ENCODE measurements at places on chromosomes 4 and X.

DNA sequence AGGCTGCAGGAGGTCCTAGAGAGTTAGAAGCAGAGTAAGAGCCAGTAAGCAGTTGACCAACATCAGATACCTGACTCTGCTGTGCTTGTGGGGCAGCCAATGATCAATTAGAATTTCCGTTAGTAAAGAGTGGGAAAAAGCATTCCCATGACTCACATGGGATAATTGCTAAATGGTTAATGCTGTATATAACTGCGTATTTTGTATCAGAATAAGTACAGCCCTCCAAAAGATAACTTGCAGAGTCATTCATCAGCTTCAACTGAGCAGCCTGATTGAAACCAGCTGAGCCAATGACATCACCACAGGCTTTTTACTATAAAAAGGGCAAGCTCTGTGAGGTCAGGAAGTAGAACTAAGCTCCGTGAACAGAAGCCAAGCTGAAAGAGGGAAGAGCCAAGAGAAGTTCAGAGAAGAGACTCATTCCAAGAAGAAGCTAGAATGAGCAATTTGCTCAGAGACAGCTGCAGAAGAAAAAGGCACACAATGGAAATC lies 67.9 kb downstream of the PPP3CA start:
- DNase-seq: no peak

DNA sequence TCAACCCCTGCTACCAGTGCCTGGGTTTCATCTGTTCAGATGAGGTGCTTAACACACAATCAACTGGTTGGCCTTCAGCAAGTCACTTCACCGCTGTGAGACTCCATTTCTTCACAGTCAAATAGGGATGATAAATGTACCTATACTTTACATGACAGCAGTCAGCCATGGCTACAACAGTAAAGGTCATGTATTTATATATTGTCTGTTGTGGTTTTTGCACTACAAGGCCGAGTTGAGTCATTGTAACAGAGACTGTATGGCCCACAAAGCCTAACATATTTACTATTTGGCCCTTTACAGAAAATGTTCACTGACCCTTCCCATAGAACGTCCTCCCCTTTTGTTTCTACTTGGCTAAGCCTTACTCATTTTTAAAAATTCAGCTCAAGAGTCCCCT lies 404.6 kb upstream of the F9 start:
- no peak for DNase-seq

- no peak for DNase-seq
Measured at GRCh38 chr4:28357990-28358389, 1497.3 kb downstream of the STIM2 start.

DNA sequence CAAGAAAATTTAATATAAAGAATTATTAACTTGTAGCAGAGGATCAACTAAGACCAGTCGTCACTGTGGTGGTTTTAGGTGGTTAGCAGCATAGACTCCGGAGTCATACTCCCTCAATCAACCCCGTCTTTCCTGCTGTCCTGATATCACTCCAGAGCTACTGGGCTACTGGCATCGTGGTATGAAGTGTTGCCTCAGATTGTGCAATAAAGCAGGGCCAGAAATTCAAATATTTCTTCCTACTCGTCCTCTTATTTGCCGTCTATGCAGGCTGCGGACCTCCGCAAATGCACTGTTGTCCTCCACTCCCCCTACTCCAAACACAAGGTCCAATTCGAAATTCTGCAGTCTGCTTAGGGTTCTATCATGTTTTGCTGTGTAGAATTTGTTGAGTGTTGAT lies 1.2 kb upstream of the MAGEA10 start:
- DNase-seq: no peak

DNA sequence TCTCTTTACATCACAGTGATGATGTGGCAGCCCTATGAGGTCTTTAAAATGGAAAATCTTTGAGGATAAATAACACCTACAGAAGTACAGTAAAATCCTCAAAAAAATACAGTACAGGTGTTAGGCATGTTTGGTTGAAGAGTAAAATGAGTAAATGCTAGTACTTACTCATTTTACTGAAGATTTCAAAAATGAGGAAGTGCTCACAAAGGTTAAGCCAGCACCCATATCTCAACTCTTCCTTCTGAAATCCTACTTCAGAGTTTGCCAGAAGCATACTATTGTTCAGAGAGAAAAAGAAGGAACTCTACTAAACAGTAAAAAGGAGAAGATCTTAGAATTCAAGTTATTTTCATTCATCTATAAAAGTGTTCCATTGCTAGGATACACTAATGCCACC lies 130.9 kb downstream of the CBR4 start:
- no peak for DNase-seq

DNA sequence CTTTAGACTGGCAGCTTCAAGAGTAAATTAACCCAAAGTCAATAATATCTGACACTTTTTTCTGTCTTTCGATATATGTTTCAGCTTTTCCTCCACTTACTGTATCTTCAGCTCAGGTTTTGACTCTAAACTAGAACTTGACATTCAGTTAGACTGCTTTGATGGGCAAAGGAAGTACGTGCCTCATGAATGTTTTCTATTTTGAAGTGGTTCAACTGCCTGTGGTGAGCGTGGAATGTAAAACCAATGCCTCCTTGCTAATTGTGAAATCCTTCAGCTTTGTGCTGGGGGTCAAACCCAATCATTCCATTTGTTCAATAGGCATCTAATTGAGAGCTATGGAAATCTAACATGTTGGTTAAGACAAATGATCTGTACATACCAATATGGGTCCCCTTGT lies 857.0 kb upstream of the HTR2C start:
- no peak for DNase-seq

DNA sequence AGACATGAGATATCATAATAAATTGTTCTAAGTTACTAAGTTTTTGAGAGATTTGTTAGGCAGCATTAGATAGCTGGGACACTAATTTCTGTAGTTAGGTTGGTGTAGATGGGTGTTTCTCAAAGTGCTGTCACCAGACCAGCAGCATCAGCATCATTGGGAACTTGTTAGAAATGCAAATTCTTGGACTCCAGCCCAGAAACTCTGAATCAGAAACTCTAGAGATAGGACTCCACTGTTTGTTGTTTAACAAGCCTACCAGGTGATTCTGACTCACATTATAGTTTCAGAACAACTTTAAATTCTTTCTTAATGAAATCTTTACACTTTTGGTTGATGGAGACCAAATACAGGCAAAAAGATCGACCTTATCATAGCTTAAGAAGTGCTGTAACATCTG lies 173.7 kb downstream of the PABPC4L start:
- DNase-seq: no peak

DNA sequence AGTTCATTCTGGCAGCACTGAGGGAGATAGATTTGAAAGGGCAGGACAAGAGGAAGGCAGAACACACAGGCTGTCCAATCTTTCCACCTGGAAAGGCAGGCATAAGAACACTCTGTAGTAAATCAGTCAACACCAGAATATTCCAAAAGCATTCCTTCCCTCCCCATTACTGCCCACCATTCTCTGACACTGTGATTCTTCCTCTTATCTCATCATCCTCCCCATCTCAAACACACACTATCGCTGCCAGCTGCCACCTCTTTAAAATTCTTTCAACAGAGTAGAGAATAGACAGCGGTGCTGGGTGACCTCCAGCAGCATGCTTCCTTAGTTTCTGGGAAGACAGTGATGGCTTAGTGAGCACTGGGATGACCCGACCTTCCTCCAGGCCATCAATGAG lies 53.7 kb upstream of the MYOZ2 start:
- no peak for DNase-seq

GRCh38 chr4:169175476-169175875 lies 95.3 kb downstream of the SH3RF1 start:
- no peak for DNase-seq

DNA sequence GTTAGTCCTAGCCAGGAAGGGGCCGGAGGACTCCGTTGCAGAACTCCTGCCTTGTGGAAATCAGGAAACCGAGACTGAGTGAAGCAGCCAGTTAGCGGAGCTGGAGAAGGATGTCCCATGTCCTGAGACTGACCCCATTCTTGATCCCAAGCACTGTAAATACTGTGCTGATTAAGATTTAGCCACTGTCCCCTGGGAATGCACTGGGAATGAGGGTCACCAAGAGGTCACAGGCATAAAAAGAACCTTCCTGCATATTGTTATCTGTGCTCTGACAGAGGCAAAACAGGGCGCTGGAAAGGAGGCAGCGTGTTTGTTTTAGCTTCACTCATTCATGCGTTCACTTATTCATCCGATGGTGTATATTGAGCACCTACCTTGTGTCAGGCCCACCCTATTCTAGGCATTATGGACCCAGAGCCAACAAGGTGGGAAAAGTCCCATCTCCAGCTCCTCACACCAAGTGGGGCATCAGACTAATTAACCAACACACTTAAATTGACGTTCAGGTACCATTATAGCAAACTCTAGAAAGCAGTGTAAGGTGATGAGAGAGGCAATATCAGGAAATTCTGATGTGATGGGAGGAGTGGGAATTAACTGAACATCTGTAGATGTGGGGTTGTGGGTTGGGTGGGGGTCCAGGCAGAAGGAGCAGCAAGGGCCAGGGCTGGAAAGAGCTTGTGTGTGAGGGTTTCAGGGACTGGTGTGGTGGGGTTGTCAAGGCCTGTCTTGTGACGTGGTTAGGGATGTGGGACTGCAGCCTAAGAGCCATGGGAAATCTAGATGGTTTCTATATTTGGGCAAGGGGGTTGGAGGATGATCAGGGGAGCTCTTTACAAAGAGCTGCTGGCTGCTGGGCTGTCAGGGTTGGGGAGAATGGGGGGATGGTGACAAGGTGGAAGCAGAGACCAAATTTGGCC lies 10.6 kb upstream of the SLC2A9 start:
- no peak for DNase-seq

GRCh38 chr4:169611991-169612870 lies at the start of gene NEK1:
Gene NEK1, minus strand, starts transcription at chr4:169612583. Its CDS starts 9,953 bp downstream, at chr4:169602630.
- DNase-seq: peak; percentile 85

GRCh38 chrX:30217465-30217864 lies 2.1 kb downstream of the MAGEB2 start:
- DNase-seq: no peak

DNA sequence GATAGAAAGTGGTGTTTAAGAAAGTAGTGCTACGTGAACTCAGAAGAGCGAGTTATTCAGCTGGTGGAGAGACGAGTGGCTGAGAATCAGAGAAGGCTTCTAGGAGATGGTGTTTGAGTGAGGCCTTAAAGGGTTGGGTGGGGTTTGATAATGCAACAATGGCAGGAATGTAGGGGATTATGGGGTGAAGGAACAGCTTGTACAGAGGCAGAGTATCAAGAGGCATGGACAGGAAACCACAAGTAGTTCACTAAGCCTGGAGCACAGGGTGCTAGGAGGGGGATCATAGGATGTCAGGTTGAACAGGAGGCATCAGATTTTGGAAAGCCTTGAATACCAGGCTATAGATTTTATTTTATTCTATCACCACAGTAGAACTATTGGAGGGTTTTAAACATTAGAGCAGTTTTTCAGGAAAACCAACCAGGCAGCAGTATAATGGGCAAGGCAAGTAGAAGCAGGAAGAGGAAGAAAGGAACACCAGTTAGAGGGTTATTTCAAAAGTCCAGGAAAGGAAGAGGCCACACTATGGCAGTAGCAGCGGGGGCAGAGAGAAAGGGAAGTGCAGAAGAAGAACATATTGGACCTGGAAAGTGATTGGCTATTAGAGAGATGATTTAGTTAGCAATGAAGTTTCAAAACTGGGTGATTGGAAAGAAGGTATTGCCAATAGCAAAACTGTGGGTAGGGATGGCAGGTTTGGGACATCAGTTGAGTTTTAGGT lies 99.2 kb downstream of the DOCK11 start:
- no peak for DNase-seq

GRCh38 chrX:10011261-10011931 lies 44.2 kb downstream of the CLDN34 start:
- DNase-seq: no peak

DNA sequence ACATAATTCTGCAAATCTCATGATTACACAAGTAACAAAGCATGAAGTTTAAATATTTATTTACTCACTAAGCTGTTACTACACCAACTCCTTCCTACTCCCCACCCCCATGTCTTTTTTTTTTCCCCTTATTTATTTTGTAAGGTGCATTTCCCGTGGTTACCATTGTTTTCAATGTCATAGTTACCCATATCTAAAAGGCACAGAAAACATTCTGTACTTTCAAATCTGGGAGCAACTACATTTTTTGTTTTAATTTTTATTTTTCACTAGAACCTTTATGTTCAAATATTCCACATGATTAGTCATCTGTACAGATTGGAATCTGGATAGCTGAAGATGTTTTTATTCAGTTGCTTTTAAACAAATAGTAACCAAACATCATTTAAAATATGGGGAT lies 62.8 kb downstream of the PPP3CA start:
- no peak for DNase-seq

DNA sequence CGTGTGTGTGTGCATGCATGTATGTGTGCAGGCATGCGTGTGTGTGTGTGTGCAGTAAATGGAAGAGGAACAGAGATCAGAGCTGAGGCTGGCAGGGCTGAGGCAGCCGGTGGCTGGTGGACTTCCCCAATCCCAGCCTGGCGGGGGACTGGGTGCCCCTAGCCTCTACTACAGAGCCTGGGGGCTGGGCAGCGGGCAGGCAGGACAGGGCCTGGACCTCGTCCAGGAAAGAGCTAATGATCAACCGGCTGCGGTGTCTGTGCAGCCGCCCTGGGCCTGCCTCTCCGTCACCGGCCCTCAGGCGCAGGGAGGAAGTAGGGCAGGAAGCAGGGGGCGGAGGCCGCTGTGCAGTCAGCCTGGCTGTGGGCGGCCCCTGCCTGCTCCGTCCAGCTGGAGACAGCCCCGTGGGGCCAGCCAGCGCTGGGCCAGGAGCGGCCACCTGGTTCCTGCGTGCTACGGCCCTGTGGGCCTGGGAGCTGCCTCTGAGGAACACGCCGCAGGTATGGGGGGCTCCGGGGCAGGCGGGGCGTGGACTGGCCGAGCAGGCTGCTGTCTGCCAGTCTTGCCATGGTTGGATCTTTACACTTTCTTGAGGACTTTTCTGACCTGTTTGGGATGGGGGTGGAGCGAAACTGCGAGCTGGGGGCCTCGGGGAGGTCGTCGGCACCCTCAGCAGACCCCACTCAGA lies at the start of gene SH3TC1:
Gene SH3TC1 (plus strand): TSS at position 385 of the 688 bp plus-strand sequence. CDS start 5,905 bp downstream, outside the sequence.
- DNase-seq: peak; percentile 55

DNA sequence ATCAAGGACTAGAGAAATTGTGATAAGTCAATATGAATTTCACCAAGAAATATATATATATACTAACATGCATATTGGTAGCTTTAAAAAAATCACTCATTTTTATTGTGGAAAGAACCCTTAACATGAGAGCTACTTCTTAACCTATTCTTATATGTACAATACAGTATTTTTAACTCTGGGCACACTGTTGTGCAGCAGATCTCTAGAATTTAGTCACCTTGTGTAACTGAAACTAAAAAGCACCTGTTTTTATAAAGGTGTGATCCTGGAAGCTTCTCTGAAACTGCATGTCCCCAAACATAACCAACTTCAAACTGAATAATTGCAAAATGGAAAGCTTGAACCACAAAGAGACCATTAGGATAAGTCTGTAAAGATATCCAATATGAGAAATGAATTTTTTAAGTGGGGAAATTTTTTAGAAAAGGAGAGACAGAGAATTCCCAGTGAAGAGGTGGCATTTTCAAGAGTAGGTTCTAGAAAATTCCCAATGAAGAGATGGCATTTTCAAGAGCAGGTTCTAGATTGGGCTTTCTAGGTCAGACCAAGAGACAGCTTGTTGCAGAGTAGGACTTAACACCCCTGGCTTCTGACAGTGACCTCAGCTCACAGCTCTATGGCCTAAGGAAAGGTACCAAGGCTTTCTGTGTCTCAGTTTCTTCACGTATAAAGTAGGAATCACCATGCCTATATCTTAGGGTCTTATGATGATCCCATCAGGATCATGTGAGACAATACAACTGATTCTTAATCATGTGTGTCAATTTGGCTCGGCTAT lies 22.0 kb upstream of the PPARGC1A start:
- DNase-seq: no peak

Measured in NCI-H146 (cell line).